ENCODE measurements at places on chromosomes 11 and 22. TPM values are rescaled to one million over a fixed set of nuclear protein-coding genes. Genes with fewer than 3 reads are reported as not detected.

RTL10 gene
- 28.6 TPM for total RNA-seq

CEND1 gene
- 0.23 TPM for total RNA-seq

IGLL1 gene
- total RNA-seq, result not detected

FAM181B gene
- 10.4 TPM for total RNA-seq

SCGB1A1 gene
- not detected for total RNA-seq

HEPN1 gene
- not detected for total RNA-seq

BTG4 gene
- total RNA-seq, result not detected

KRTAP5-4 gene
- not detected for total RNA-seq

MMP3 gene
- total RNA-seq, result not detected

LINC01488 gene
- not detected for total RNA-seq

RASGRP2 gene
- total RNA-seq, result 23.3 TPM

UBQLN3 gene
- 0.70 TPM for total RNA-seq

FDXACB1 gene
- 3.8 TPM for total RNA-seq

SAA4 gene
- not detected for total RNA-seq

CALCA gene
- total RNA-seq, result not detected

ZNF215 gene
- total RNA-seq, result 9.6 TPM

KRTAP5-2 gene
- total RNA-seq, result not detected

C22orf31 gene
- total RNA-seq, result not detected

P2RX6 gene
- 5.7 TPM for total RNA-seq

ZNF202 gene
- 14.6 TPM for total RNA-seq

OR8H2 gene
- total RNA-seq, result not detected

NTM gene
- total RNA-seq, result 9.9 TPM

PDE3B gene
- total RNA-seq, result 35.9 TPM

DKK3 gene
- total RNA-seq, result 74.6 TPM

NLRP14 gene
- 0.57 TPM for total RNA-seq

ZP1 gene
- total RNA-seq, result not detected

FADD gene
- total RNA-seq, result 25.8 TPM
